ENCODE measurements at places on chromosomes 4 and X.

GRCh38 chr4:150862829-150863228 lies 152.3 kb downstream of the LRBA start:
- no peak for DNase-seq

GRCh38 chr4:81509191-81509590 lies 37.5 kb upstream of the RASGEF1B start:
- DNase-seq, result no peak

DNA sequence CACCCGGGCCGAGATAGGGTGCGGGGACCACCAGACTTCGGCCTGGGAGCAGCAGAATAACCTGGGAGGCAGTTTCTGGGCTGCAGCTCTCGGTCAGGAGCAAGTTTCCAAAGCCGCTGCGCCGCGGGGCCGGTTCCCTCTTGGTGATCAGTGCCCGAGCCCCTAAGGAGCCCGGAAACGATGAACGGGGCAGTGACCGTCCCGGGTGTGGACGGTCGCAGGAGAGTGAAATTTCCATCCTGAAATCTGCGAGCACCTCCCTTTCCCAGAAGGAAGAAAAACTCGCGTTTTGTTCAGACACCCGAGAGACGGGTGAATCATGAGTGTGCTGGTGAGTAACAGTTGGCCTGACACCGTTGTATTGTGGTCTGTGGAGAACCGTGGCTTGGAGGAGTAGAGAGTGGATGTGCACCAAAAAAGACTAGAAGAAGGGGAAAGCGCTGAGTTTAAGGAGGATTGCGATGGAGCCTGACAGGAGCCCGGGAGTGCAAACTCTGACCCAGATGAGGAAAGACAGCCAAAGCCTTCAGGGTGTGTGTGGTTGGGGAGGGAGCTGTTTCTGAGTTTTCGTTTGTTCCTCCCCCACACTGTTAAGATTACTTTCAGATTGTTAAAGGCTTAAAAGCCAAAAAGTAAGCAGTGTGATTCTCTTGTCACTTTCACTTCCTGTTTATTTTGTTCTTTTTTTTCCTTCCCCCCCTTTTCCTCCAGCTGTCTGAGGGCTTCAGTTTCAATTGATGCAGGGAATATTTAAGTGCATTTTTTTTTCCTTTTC lies 828 bp downstream of the MCUB start:
- peak; percentile 50 for DNase-seq

DNA sequence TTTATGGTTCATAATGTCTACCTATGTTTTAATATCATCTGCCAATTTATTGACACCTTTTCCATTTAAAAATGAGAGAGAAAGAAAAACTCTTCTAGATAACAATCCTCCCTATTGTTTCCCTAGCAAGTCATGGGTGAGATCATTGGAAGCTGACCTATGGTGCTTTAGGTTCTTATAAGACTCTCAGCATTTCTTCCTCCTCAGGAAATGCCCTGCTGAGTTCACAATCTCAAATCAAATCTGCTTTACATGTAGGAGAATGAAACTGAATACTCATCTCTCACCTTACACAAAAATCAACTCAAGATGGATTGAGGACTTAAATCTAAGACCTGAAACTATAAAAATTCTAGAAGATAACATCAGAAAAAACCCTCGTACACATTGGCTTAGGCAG lies 267.4 kb downstream of the RAPGEF2 start:
- no peak for DNase-seq

DNA sequence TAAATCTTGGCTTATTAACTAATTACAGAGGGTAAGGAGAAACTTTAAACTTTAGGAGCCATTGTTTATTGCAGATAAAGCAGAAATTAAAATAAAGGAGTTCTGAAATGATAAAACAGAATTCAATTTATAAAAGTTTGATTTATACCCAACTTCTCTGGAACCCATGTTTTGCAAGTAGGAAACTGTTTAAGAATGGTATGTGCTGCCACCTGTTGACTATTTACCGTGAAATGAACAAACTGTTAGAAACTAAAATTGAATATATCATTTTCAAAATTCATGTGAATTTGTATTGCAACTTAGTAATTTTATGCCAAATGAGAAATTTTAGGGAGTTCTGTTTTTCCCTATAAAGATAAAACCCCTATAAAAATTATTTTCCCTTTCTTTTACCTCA lies 11.0 kb upstream of the TBC1D8B start:
- DNase-seq, result no peak

DNA sequence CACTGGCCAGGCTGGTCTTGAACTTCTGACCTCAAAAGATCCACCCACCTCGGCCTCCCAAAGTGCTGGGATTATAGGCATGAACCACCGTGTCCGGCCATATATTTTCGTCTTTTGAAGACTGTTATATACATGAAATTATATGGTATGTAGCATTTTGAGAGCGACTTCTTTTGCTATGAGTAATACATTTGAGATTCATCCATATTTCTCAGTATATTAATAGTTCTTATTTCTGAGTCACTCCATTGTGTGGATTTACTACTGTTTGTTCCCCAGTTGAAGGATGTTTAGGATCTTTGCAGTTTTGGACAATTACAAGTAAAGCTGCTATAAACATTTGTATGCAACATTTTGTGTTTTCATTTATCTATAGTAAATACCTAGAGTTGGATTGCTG lies 34.9 kb downstream of the GNL3L start:
- DNase-seq, result no peak

GRCh38 chr4:85741921-85742591 lies 267.1 kb downstream of the ARHGAP24 start:
- no peak for DNase-seq

GRCh38 chr4:188214861-188215260 lies 75.6 kb downstream of the TRIML1 start:
- DNase-seq, result no peak

DNA sequence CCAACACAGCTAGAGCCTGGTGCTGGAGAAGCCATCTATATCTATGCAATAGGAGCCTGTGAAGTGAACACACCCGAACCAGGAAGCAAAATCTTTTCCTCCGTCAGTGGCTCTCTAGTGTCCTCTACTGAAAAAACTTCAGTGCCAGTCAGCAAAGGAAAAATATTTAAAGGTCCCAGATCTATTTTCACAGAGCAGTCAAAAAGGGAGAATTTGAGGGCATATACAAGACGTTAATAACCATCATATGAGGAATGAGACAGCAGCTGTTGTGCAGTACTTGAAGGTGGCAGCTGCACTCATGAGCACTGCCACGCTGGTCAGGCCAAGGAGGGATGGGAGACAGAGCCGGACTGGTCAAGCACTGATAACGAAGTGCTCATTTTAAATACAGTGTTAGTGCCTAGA lies 14.4 kb downstream of the MCUB start:
- DNase-seq, result no peak

GRCh38 chr4:109912706-109913595 lies at the start of gene EGF:
Gene EGF, plus strand, starts transcription at chr4:109912883. Its CDS starts 453 bp downstream, at chr4:109913336.
- DNase-seq, result no peak

- DNase-seq, result no peak
These were observed 79.8 kb upstream of the RPL34 start for GRCh38 chr4:108540536-108540935.

DNA sequence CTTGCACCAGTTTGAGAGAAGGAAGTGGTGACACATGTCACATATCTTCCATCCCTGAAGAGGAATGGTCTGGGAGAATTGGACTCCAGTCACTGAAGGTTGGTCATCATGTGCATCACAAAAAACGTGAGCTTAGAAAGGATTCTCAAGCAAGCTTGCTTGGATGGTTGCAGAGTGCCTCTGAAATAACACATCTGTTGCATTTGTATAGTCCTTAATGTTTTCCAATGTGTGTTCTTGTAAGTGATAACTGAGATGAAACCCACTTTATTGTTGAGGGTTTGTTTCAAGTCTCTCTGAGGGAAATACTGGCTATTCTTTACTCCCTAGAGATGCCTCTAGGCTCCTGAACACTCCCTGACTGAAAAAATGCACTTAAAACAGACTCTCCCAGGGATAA lies 184.5 kb upstream of the MBNL3 start:
- DNase-seq, result no peak

- DNase-seq, result no peak
These were observed 15.8 kb upstream of the UBE2K start for GRCh38 chr4:39682138-39682537.

- DNase-seq, result no peak
These were observed 194.6 kb upstream of the C1QTNF7 start for GRCh38 chr4:15233264-15233597.

GRCh38 chrX:19675731-19676130 lies 160.4 kb upstream of the MAP3K15 start:
- DNase-seq, result no peak

DNA sequence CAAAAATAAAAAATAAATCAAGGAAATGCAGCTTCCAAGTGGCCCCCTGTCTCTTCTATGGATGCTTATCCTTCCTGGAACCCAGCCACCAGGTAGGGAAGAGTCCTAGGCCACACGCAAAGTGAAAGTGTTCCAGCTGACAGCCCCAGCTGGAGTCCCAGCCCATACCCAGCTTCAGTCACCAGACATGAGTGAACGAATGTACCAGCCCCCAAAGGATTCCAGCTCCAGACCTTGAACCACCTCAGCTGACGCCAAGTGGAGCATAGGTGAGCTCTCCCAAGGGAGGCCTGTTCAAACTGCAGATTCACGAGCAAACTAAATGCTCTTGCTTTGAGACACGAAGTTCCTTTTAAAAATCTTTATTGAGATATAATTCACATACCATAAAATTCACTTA lies 62.0 kb downstream of the BCOR start:
- DNase-seq, result no peak

GRCh38 chr4:100849319-100849718 lies 331.5 kb upstream of the EMCN start:
- no peak for DNase-seq

All from GM12892 (cell line).